Gastroesophageal sphincter (tissue), 4 donors: ENCODE measurements at places on chromosomes 7 and 10.

- no peak overlapping the region for H3K27ac ChIP-seq
- no peaks in the 10 kb centered on the region for H3K27me3 ChIP-seq
- no peak for ATAC-seq
- no peaks in the 10 kb centered on the region for H3K36me3 ChIP-seq
- no peak overlapping the region for H3K4me3 ChIP-seq
These were observed 334.3 kb upstream of the SEMA3A start for GRCh38 chr7:84528756-84529479.

DNA sequence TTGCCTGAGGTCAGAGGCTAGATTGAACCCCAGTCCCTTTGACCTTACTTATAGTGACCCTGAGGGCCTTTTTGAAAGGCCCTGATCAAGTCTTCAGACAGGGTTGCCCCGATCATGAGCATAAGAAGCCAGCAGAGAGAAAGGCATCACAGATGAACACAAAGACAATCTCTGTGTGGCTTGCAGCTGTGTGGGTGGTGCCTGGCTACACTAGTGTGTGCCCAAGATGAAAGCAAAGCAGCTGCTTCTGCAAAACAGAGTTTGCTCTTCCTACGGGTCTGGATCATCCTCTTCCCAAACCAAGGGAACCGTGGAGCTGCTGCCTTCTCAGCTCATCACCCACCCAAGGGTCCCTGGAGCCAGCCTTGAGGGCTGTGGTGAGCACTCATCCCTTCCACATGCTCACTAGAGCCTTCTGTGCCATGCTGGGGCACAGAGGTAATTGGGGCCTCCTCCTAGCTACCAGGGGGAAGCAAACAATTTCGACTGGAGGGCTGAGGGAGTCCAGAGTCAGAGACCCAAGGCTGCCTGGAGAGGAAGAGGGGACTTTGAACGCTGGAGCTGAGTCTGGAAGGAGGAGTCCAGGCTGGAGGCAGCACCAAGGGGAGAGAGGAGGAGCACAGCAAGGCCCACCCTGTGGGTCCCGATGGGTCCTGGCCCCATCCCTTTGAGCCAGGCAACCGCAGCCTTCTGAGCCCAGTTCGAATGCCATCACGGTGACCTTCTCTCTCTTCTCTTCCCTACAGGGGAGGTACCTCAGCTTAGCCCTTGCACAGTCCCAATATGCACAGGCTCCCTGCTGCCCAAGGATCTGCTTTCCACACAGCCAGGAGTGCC, 42.3 kb downstream of the ANTXRL start:
- no peaks in the 10 kb centered on the region for H3K36me3 ChIP-seq
- no peak overlapping the region for H3K4me3 ChIP-seq
- H3K4me1 ChIP-seq: no peaks in the 10 kb centered on the region
- ATAC-seq: no peak
- H3K27ac ChIP-seq: no peak overlapping the region

- H3K4me1 ChIP-seq: peaks cover 4% of the 10 kb centered on the region
- H3K36me3 ChIP-seq: no peaks in the 10 kb centered on the region
- ATAC-seq: no peak
- H3K27ac ChIP-seq: no peak overlapping the region
- no peaks in the 10 kb centered on the region for H3K27me3 ChIP-seq
- H3K4me3 ChIP-seq: no peak overlapping the region
These were observed 10.9 kb downstream of the TECPR1 start for GRCh38 chr7:98240961-98241673.

GRCh38 chr7:68813551-68814080, 784.7 kb upstream of the AUTS2 start:
- H3K36me3 ChIP-seq: no peaks in the 10 kb centered on the region
- no peak overlapping the region for H3K27ac ChIP-seq
- ATAC-seq: no peak

DNA sequence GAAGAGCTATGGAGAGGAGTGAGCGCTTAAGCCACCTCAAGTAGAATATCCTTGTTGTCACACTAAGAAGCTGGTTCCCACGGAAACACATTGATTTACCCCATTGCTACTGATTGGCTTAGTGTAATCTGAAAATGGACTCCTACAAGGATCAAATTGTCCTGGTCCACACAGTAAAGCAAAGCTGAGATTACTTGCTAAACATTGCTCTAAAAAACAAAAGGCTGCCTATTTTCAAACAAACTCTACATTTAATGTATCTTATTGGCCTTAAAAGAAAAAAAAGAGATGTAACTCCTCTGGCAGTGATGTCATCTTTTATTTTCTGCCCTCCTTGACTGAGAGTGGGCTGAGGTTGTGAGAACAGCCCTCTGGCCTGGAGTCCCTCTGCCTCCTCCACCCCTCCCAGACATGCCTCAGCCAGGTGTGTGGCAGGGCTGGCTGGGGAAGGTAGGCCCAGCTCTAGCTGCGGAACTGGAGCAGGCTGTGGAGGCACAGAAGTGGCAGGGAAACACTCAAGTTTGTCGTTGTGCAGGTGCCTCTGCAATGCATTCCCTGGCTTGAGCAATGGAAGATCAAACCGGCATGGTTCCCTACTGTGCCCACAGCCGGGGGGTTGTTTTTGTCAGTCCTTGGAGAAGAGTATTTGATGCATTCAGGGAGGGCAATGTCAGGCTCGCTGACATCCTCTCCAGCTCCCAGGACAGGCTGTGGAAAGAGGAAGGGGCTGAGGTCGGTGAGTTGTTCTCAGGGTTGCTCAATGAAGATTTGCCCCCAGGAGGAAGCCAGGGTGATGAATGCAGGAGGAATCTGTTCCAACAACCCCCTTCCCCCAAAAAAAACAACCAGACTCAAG, 9.1 kb downstream of the KLF6 start:
- ATAC-seq: peak; percentile 40
- peak overlapping the region; percentile 93 for H3K27ac ChIP-seq
- H3K27me3 ChIP-seq: no peaks in the 10 kb centered on the region

GRCh38 chr7:4080954-4081353, 601.1 kb upstream of the FOXK1 start:
- no peak overlapping the region for H3K4me3 ChIP-seq
- no peaks in the 10 kb centered on the region for H3K27me3 ChIP-seq
- H3K4me1 ChIP-seq: no peaks in the 10 kb centered on the region

DNA sequence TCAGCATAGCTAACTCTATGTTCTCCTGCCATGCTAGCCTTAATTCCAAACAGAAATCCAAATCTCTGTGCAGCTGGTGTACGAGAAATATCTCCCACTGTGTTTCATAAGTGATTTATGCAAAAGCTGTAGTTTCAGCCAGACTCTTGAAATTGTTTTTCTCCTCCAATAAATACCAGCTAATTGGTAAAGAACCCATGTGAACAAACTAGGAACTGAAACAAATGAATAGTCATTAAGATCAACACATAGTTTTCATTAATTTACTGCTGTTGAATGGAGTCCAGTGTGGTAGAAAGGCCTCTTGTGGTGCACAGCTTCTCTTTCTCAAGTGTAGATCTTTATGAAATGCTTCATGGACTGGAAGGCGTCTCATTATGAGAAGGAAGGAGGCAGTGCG, 18.4 kb downstream of the PPP1R17 start:
- ATAC-seq: no peak
- no peaks in the 10 kb centered on the region for H3K36me3 ChIP-seq
- H3K27ac ChIP-seq: no peak overlapping the region
- H3K27me3 ChIP-seq: no peaks in the 10 kb centered on the region

DNA sequence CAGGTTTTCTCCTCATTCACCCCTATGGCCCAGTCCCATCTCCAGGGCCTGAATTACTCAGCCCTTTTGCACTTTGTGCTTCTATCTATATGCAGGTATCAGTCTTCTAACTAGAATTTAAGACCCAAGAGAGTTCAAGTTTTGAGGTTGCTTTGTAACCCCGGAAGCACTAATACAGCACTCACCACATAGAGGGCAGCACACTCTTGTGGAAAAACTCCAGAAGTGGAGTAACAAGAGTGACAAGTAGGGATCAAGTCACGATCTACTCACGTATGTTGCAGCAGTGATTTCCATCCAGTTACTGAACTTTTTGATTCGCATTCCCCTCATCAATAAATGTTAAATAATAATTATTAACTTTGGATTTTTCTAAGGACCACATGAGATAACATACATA, 151.0 kb downstream of the CHCHD3 start:
- H3K27ac ChIP-seq: no peak overlapping the region
- H3K36me3 ChIP-seq: no peaks in the 10 kb centered on the region
- no peak for ATAC-seq

- H3K36me3 ChIP-seq: no peaks in the 10 kb centered on the region
- H3K27ac ChIP-seq: no peak overlapping the region
These were observed 22.7 kb downstream of the CCNY start for GRCh38 chr10:35359056-35359455.

- H3K4me1 ChIP-seq: peaks cover 14% of the 10 kb centered on the region
- no peak overlapping the region for H3K27ac ChIP-seq
- no peak for ATAC-seq
- no peak overlapping the region for H3K4me3 ChIP-seq
- H3K36me3 ChIP-seq: no peaks in the 10 kb centered on the region
These were observed 12.3 kb upstream of the ELN start for GRCh38 chr7:74015670-74016069.
